ENCODE measurements at places on chromosomes 13 and 19.

DNA sequence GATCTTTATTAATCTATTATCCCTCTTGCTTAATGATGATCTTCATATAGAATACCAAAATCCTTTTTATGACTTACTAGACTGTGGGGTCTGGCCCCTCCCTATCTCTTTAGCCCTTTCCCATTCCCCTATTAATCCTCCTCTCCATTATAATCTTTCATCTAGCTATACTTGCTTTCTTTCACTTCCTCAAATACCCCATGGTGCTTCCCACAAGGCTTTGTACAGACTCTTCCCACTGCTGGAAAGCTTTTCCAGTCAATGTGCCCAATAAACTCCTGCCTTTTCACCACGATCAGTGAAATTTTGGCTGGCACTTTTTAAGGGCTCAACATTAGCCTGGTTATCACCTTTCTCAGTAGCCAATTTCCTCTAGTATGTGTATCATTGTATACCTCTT is 3.2 kb upstream of the EBPL start:
- H3K4me1 ChIP-seq, result peaks cover 24% of the 10 kb centered on the region
- H3K36me3 ChIP-seq, result no peaks in the 10 kb centered on the region
- no peaks in the 10 kb centered on the region for H3K27me3 ChIP-seq
- H3K27ac ChIP-seq, result no peak overlapping the region
- DNase-seq, result no peak

- H3K27ac ChIP-seq, result no peak overlapping the region
- no peaks in the 10 kb centered on the region for H3K27me3 ChIP-seq
- H3K4me1 ChIP-seq, result 0 out of 2 replicates have a peak, but pooled peaks cover 7% of the 10 kb centered on the region
- no peak overlapping the region for H3K4me3 ChIP-seq
- no peaks in the 10 kb centered on the region for H3K36me3 ChIP-seq
Observed at GRCh38 chr13:40259899-40260298, 406.5 kb downstream of the FOXO1 start.

DNA sequence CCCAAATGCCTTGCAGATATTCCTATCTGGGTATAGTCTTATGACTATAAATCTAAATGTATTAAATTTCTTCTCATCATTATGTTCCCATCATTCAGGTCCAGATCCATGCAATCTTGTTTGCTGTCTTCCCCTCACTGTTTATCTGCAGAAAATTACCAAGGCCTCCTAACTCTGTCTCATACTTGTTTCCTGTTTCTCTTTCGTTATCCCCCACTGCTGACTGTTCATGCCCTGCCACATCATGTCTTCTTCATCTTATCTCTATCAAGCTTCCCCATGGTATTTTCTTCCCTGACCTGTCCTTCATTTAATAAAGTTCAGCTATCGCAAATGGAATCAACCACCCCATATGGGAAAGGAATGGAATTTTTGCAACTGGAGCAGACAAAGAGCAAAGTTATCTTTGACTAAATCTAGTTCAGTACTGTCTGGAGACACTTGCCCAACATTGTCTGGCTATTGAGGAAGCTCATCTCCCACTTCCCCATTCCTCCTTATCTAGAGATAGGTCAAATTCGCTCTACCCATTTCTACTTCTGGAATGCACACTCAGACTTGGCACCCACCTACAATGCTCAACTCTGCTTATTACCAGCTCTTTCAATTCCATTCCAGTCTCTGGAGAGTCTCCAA is 1358.1 kb downstream of the EFNB2 start:
- no peaks in the 10 kb centered on the region for H3K27me3 ChIP-seq
- DNase-seq, result no peak
- no peaks in the 10 kb centered on the region for H3K4me1 ChIP-seq
- H3K4me3 ChIP-seq, result no peak overlapping the region

- peak overlapping the region; percentile 78 for H3K27ac ChIP-seq
- peak; percentile 98 for DNase-seq
- peaks cover 46% of the 10 kb centered on the region for H3K4me1 ChIP-seq
- no peak overlapping the region for H3K4me3 ChIP-seq
Observed at GRCh38 chr13:59447846-59448620, 715.7 kb downstream of the DIAPH3 start.

- DNase-seq, result no peak
- H3K27me3 ChIP-seq, result no peaks in the 10 kb centered on the region
- 0 out of 2 replicates have a peak, but pooled peaks cover 6% of the 10 kb centered on the region for H3K36me3 ChIP-seq
- H3K4me3 ChIP-seq, result no peak overlapping the region
Observed at GRCh38 chr13:44680746-44681355, 104.7 kb upstream of the TSC22D1 start.

DNA sequence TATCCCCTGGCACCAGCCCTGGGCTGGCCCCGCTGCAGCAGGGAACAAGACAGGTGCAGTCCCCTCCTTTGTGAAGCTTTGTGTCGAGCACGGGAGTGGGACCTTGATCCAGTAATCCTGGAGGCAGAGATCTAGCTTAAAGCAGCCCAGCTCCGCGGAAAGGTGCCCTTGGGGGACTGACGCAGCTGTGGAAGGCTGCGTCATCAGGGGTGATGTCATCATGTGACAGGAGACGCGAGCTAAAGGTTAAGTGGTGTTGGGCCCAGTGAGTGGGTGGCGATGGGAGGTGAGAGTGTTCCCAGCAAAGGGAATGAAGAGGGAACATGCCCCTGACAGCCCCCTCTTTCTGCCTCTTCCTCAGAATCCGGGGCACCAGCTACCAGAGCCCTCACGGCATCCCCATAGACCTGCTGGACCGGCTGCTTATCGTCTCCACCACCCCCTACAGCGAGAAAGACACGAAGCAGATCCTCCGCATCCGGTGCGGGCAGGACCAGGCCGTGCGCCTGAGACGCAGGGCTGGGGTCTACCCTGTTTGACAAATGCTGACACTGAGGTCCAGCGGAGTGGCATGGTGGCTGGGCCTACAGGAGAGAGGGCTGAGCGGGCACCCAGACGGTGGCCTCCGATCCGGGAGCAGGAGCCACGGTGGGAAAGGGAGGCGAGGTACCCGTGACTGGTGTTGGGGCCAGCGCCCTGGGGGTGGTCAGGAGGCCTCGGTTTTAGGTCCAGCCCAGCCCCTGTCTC is 2.6 kb downstream of the LHB start:
- DNase-seq, result no peak
- H3K36me3 ChIP-seq, result no peaks in the 10 kb centered on the region
- H3K27me3 ChIP-seq, result peaks cover 13% of the 10 kb centered on the region
- no peak overlapping the region for H3K4me3 ChIP-seq

DNA sequence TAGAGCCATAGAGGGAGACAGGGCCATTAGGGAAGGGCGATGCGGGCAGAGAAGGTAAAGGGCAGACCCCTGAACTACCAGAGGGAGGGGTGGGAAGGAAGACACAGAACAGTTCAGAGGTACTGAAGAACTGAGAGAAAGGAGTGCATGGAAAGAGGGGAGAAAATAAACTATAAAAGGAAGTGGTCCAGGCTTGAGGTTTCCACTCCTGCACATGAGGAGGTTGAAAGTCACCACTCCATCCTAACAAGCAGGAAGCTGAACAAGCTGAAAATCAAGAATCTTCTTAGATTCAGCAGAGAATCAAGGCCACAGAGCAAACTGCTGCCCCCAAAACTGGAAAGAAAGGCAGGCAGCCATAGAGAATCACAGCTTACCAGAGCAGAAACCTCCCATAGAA is 45.1 kb downstream of the MIPEP start:
- H3K27ac ChIP-seq, result no peak overlapping the region
- no peaks in the 10 kb centered on the region for H3K36me3 ChIP-seq
- no peak for DNase-seq

- peaks cover 18% of the 10 kb centered on the region for H3K4me1 ChIP-seq
- 0 out of 2 replicates have a peak overlapping the region, but pooled peaks have one; percentile 39 for H3K27ac ChIP-seq
- H3K36me3 ChIP-seq, result peaks cover 4% of the 10 kb centered on the region
- peak; percentile 87 for DNase-seq
Observed at GRCh38 chr19:2274931-2275535, 6.9 kb downstream of the PEAK3 start.

DNA sequence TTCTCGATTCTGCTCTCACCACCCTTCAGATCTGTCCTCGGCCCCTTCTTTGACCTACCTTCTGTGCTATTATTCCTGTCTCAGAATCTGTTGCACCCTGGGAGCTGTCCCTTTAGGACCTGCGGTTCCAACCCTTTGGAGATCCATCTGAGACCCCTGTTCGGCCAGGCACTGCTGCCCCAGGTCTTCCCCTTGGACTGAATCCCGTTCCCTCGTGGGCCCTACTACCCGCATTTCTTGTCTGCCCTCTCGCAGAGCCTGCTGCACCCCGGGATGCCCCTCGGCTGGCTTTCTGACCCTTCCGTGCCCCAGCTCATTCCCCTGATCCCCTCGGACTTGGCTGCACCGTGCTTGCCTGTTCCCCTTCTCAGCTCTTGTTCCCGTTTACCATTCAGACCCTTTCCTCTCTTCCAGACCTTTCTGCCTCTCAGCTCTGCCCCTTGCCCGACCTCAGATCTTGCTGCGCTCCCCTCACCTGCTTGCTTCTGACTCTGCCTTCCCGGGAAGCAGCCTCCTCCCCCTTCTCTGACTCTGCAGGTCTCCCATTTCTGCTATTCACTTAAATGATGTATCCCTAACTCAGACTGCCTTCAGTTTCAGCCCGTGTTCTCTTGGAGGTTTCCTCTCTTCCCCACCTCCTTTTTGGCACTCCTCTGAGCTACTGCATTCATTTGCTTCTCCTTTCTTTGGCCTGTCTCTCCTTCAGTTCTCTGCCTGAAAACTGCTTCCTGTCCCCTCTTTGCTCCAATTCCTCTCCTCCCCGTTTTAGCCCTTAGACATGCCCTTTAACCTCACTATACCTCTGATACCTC is 1.1 kb downstream of the ARHGAP35 start:
- no peaks in the 10 kb centered on the region for H3K27me3 ChIP-seq
- H3K27ac ChIP-seq, result peak overlapping the region; percentile 70
- peak overlapping the region; percentile 95 for H3K4me3 ChIP-seq

Measured in GM23338 (cell line).